Fibroblast of villous mesenchyme (primary cell): ENCODE measurements at places on chromosomes 11 and 22. TPM values are rescaled to one million over a fixed set of nuclear protein-coding genes. Genes with fewer than 3 reads are reported as not detected.

The STARD10 gene
- 22.5 and 34.5 TPM in 2 replicates for total RNA-seq

The DDIAS gene
- 1.9 and 5.6 TPM in 2 replicates for total RNA-seq

The FAT3 gene
- total RNA-seq, result 1.9 and 6.9 TPM in 2 replicates

The SYCE3 gene
- total RNA-seq, result not detected in 2 replicates

The NCF4 gene
- total RNA-seq, result not detected in 2 replicates

The TUT1 gene
- total RNA-seq, result 4.3 and 5.2 TPM in 2 replicates

The SPDYC gene
- total RNA-seq, result not detected in 2 replicates

The PYGM gene
- total RNA-seq, result 0.64 and 1.7 TPM in 2 replicates

The RASL10A gene
- 0.86 TPM in 1 of 2 replicates, not detected in the other for total RNA-seq

The IGF2 gene
- total RNA-seq, result 26.8 and 44.8 TPM in 2 replicates

The FJX1 gene
- 89.8 and 205 TPM in 2 replicates for total RNA-seq

The SCGB1D2 gene
- total RNA-seq, result not detected in 2 replicates

The ENTHD1 gene
- total RNA-seq, result not detected in 2 replicates

The KCNJ11 gene
- total RNA-seq, result not detected in 2 replicates

The OR52I2 gene
- total RNA-seq, result not detected in 2 replicates

The CHADL gene
- total RNA-seq, result 0.43 and 0.64 TPM in 2 replicates

The TMPRSS5 gene
- under 0.01 and 0.43 TPM in 2 replicates for total RNA-seq

The SLC22A6 gene
- not detected in 2 replicates for total RNA-seq
